ENCODE measurements at places on chromosomes 4 and X.

- no peak for DNase-seq
Observed at GRCh38 chr4:52550186-52550585, 108.9 kb downstream of the USP46 start.

- no peak for DNase-seq
Observed at GRCh38 chr4:42489095-42489494, 91.8 kb downstream of the SHISA3 start.

DNA sequence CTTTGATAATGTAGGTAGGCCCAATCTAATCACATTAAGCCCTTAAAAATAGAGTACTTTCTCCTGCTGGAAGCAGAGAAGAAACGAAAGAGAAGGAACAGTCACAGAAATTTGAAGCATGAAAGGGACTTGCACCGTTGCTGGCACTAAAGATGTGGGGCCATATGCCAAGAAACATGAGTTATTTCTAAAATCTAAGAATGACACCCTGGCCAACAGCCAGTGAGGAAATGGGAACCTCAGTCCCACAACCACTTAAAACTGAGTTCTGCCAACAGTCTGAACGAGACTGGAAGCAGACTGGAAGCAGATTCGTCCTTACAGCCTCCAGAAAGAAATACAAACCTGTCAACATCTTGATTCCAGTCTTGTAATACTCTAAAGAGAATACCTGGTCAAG is 70.1 kb downstream of the CENPC start:
- no peak for DNase-seq

DNA sequence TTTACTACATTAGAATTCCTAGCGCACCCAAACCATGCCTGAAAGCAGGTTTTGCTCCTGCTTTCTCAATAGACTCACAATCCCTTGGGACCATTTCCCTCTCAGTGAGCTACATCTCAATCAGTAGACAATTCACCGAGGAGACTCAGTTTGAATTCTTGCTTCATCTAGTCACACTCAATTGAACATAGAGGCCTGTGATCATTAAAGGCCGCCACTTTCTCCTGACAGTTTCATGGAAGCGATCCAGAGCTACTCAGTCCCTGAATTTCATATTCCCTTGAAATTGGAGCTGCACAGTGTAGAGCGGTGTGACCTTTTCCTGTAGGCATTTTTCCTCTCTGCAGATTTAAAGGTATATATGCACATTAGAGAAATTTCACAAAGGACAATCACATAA is 193.9 kb upstream of the SPOCK3 start:
- no peak for DNase-seq

DNA sequence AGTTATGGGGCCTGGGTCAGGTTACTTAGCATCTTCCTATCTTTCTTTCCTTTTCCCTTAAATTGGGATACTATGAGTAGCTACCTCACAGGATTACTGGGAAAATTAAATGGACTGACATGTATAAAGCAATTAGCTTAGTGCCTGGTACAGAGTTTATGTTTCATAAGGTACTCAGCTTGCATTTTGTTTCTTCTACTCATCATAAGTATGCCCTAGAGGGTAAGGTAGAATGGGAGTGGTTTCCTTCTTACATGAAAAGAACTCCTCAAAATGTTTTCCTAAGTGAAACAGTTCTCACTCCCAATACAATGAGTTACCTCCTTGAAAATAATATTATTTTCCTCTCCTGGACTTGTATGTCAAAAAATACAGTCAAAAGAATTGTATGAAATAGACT is 75.7 kb downstream of the NPFFR2 start:
- no peak for DNase-seq

DNA sequence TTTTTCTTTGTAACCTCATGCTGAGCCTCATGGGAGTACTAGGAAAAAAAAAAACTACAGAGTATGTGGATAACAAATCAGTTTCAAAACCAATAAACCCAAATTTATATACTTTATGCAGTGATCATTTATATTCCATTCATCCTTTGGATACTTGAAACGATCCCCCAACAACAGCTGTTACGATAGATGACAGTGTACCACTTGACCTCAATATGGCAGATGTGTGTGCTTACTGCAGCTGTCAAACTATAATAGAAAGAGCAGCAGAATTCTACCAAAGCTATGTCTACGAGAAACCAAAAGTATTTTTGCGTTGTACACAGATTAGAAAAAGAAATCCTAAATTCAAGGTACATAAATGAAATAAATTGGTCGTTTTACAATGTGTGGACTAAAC is 337.8 kb downstream of the PDGFC start:
- no peak for DNase-seq

- DNase-seq = no peak
Observed at GRCh38 chr4:62360156-62360545, 1160.0 kb downstream of the ADGRL3 start.

DNA sequence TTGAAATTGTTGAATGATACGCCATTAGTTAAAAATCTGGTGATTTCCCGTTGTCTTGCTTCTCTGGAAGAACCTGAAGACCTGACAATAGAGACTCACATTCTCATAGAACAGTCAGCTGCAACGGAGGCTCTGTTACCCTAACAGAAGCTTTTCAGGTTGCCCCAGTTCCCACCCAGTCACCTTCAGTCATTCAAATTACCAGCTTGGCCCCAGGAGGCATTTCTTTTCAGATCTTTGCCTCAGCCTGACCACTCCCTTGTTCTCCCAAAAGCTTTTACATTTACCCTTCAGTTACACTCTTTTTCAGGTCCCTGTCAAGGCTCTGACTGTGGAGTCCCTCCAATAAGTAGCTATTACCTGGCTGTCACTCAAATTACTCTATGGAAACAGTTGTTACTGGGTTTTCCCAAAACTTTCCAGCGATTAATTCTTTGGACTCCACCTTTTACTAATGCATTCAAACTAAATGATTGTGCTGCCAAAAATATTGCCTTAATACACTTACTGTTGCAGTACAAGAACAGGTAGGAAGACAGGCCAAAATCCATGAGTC is 162.2 kb upstream of the FTHL17 start:
- DNase-seq = no peak

DNA sequence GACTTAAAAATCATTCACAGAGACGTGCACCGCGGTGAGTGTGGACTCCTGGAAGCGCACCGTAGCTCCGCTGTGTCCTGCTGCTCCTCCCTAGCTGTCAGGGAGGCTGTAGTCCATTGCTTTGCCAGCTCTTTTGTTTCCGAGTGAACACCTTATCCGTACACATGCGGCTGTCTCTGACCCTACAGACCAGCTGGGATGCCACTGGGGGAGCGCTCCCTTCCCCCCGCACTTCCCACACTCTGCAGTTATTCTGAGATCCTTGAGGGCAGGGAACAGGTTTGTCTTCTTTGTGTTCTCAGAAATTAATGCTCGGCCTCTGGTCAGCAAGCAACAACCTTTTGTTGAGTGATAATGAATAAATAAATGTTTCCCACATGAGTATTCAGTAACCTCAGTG is 33.7 kb upstream of the MSANTD1 start:
- DNase-seq = no peak

DNA sequence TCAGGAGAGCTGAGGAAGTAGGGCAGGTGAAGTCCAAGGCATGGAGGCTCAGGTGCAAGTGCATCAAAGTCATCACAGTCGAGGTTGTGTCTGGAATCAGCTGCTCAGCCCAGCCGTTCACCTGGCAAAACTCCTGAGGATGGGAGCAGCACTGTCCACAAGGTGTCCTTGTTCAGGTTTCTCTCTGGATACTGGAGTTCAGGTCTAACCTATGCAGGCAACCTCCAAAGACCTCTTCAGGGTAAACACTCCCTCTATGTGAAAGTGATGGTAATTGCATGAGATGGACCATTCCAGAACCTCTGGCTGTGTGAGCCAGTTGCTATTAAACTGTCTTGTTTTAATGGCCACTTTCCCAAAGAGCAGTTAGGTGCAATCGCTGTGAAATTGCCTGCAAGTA is 120.2 kb upstream of the PSAPL1 start:
- no peak for DNase-seq

GRCh38 chrX:11423362-11423818 is 130.2 kb downstream of the AMELX start:
- no peak for DNase-seq

Data from AG04449 (cell line).